CD4-positive, alpha-beta memory T cell (primary cell): ENCODE measurements at places on chromosomes 3 and 15.

- DNase-seq: no peak
Observed at GRCh38 chr3:179174898-179175297, 26.7 kb downstream of the PIK3CA start.

DNA sequence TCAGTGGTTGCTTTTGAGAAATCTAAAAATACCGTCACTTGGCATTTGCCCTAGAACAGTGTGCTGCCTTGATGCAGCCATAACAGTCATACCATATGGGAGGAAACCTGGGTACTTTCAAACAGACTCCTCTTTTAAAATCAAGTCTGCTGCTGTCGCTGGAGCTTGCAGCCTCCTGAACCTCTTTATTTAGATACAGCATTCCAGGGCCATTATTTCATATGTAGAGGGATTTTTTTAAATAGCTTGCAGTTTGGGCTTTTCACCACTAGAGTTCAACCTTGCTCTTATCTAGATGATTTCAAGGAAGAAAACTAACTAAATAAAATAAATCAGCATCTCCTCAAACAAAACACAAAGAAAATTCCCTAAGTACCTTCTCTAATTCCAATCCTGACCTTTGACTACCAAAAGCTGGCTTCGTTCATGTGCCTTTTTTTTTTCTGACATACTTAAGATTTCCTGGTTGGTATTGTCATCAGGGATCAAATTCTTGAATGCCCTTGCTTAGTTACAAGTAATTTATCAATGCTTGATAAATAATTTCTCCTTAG, 111.6 kb downstream of the KBTBD8 start:
- no peak for DNase-seq

GRCh38 chr3:195247086-195247862, 23.7 kb downstream of the XXYLT1 start:
- no peak for DNase-seq

GRCh38 chr3:189188466-189188865, 16.7 kb downstream of the TPRG1 start:
- DNase-seq: no peak

- no peak for DNase-seq
Observed at GRCh38 chr3:7982126-7982525, 519.5 kb upstream of the LMCD1 start.

- no peak for DNase-seq
Observed at GRCh38 chr3:81585056-81585455, 176.4 kb downstream of the GBE1 start.

- DNase-seq: no peak
Observed at GRCh38 chr3:9405756-9406155, 8.3 kb downstream of the SETD5 start.

GRCh38 chr3:9730657-9731205, 804 bp upstream of the BRPF1 start:
- no peak for DNase-seq

DNA sequence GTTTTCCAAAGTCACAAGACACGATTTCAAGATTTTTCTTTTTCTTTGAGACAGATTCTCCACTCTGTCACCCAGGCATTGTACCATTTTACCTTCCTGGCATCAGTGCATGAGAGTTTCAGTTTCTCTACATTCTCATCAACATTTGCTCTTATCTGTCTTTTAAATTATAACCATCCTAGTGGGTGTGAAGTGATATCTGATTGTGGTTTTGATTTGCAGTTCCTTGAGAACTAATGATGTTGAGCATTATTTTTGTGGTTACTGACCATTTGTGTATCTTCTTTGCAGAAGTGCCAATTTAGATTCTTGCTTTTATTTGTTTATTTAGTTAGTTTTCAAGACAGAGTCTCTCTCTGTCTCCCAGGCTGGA, 41.2 kb downstream of the ADIPOQ start:
- DNase-seq: no peak

GRCh38 chr3:133390715-133391114, 9.1 kb upstream of the BFSP2 start:
- no peak for DNase-seq

GRCh38 chr3:138696666-138697370, 88.2 kb downstream of the FAIM start:
- DNase-seq: no peak

DNA sequence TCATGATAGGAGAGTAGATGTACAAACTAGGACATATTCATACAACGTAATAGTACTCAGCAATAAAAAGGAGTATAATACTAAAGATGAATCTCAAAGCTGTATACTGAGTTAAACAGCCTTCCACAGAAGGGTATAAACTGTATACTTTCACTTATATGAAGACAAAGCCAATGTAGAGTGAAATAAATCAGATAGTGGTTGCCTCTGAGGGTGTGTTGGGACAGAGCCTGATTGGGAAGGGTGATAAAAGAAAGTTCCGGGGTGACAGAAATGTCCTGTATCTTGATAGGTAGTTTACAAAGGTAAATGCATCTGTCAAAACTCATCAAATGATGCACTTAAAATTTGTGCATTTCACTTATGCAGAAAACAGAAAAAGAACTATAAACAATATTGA, 122.5 kb downstream of the ADAM10 start:
- peak; percentile 10 for DNase-seq

- no peak for DNase-seq
Observed at GRCh38 chr3:194766845-194767244, 81.2 kb downstream of the FAM43A start.

GRCh38 chr3:50373146-50374051, 14.1 kb upstream of the TMEM115 start:
- no peak for DNase-seq

DNA sequence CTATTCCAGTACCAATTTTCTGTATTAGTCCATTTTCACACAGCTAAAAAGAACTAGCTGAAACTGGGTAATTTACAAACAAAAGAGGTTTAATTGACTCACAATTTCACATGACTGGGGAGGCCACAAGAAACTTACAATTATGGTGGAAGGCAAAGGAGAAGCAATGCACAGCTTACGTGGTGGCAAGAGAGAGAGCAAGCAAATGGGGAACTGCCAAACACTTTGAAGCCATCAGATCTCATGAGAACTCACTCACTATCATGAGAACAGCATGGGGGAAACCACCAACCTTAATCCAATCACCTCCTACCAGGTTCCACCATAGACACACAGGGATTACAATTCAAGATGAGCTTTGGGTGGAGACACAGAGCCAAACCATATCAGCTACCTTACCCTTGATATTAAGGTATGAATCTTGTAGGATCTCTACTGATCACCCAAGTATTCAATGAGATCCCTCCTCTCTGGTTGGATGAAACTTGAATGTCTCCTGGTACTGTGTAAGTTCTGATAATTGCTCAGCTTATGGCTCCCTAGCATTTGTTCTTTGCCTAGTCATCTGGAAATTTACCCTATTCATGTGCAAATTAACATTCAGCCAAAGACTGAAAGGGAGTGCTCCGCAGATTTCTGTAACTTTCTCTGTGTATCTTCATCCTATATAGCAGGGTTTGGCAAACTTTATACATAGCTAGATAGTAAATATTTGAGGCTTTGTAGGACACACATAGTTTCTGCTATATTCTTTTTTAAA, 38.9 kb downstream of the MYL3 start:
- DNase-seq: no peak

DNA sequence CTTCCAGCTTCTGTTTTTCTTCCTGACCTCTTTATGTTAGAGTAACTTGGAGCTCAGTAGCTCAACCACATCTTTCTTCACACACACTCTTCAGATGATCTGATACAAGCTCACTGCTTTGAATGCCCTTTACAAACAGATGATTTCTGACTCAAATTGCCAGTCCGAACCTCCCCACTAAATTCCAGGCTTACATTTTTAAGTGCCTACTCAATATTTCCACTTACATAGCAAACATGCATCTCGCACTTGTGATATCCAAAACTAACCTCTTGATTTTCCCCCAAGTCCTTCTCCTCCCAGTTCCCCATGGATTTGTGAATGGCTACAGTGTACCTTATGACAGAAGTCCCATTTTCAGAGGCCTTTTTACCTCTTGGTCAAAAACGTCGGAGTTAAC, 139.1 kb downstream of the GBE1 start:
- no peak for DNase-seq

DNA sequence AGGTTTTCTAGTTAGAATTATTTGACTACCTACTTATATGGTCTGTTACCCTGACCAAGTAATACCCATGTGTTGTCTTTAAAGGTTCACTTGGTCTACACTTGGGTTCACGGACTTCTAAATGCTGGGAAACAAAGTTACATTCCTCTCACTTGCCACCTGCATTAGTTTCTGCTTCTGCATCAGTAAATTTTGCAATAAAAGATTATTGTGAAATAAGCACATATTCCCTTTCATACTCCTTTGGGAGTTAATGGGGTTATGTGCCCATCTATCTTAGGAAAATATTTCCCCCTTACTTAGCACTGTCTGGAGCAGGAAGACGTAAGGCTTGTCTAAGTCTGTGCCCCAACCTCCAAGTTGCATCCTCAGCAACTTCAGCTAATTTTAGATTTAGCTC, 160.7 kb downstream of the FRMD5 start:
- DNase-seq: no peak

GRCh38 chr15:78453447-78453846, 15.4 kb downstream of the IREB2 start:
- DNase-seq: no peak

DNA sequence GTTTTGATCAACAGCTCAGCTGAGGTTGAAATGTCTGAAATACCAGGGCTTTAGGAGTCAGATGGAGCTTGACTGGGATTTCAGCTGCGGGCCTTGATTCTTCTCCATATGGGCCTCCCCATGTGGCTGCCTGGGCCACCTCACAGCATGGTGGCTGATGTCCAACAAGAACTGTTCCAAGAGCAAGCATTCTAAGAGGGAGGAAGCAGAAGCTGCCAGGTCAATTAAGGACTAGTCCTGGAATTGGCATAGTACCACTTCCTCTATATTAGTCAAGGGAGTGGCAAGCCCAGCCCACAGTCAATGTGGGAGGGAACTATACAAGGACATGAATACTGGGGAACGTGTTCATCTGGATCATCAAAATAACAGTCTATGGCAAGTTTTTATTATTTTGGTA, 181.7 kb upstream of the ANKRD28 start:
- no peak for DNase-seq

- DNase-seq: no peak
Observed at GRCh38 chr3:129747992-129748391, 141.5 kb upstream of the PLXND1 start.

DNA sequence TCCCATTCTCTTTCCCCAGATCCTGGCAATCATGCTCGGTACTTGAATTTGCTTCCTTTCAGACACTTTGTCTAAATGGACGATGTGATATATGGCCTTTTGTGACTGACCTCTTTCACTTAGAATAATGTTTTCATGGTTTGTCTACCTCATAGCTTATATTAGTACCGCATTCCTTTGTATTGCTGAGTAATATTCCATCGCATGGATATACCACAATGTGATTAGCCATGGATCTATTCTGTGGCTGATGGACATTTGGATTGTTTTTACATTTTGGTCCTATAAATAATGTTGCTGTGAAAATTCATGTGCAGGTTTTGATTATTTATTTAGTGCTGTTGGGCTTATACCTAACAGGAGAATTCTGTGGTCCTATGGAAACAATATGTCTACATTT, 458.6 kb downstream of the GABRG3 start:
- no peak for DNase-seq

- DNase-seq: no peak
Observed at GRCh38 chr15:92306663-92307062, 87.0 kb upstream of the ST8SIA2 start.

- no peak for DNase-seq
Observed at GRCh38 chr15:61459785-61460707, 230.9 kb upstream of the RORA start.

DNA sequence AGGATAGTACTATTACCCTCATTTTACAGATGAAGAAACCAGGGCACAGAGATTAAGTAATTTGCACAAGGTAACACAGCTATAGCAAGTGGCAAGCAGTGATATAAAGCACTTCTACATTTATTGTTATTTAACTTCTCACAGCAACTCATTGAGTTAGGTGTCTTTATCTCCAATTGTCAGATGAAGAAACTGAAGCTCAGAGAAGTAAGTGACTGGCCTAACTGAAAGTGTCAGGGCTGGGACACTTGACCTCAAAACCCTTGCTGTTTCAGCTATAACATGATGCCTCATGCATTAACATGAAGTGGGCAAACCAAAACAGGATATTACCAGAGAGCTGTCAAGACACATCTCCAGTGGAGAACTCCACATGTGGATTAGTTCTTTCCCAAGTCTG, 65.8 kb upstream of the LEKR1 start:
- DNase-seq: no peak

DNA sequence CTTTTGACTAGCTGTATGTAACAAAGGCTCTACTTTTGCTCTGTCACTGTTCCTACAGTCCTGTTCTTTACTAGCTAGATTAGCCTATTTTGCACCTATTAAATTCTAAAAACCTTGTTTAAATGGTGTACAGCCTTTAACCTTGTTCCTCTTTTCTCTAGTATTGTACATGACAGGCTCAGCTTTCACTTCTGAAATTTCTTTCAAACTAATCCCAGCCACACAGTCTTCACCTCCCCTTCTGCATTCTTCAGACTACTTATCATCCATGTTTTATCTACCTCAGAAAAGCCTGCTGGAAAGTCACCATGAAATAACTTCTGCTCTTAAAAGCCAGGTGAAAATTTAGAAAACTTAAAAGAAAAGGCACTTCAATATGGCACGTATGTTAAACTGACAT, 122.4 kb downstream of the NECTIN3 start:
- DNase-seq: no peak

DNA sequence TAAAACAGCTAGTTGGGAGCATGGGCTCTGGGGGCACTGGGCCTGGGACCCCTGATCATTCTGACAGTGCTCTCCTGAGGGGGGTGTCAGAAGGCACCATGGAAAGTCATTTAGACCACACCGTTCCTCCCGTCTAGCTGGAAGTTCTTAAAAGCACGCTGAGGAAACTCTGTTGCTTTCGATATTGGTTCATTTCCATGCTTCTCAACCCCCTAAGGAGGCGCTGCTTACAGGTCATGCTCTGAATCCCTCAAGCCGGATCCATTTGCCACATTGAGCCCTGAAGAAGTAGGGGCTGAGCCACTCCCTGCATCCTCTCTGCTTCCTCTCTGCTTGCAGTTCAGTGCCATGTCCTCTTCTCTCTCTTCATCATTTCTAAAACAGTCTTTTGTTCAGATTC, 187.2 kb downstream of the CACNA2D3 start:
- no peak for DNase-seq

- DNase-seq: no peak
Observed at GRCh38 chr15:41150279-41150678, 34.2 kb upstream of the INO80 start.

DNA sequence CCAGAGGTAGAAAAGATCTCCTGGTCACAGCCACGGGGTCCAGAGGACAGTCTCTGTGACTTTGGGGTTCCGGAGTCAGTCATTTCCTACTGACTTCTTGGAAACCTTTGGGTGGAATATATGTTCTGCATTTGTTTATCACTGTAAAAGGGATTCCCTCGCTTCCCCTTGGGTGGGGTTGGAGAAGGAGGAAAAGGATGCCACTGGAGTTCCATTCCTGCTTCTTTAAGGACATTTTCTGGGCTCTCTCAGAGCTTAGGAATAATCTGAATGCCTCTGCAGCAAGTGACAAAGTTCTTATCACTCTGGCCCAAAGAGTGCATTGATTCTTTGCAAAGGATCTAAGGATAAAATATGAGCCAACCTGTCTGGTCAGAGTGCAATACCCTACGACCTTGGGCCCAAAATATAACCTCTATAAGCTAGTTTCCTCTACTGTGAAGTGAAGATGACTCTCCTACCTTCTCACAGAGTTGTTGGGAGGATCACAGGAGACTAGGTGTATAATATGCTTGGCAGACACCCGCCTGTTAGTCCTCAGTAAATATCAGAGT, 17.2 kb downstream of the ARHGEF3 start:
- DNase-seq: no peak
